Mesenchymal stem cell (in vitro differentiated cells and primary cell): ENCODE measurements at places on chromosomes 16 and 17.
A peak's percentile ranks its signal among the peaks of the same experiment; 100 is the strongest.

- no peak overlapping the region for H3K4me3 ChIP-seq
- H3K4me1 ChIP-seq = peaks cover 1% of the 10 kb centered on the region
- no peaks in the 10 kb centered on the region for H3K36me3 ChIP-seq
- no peaks in the 10 kb centered on the region for H3K27me3 ChIP-seq
These were observed 12.1 kb upstream of the PRKCB start for GRCh38 chr16:23823475-23824384.

DNA sequence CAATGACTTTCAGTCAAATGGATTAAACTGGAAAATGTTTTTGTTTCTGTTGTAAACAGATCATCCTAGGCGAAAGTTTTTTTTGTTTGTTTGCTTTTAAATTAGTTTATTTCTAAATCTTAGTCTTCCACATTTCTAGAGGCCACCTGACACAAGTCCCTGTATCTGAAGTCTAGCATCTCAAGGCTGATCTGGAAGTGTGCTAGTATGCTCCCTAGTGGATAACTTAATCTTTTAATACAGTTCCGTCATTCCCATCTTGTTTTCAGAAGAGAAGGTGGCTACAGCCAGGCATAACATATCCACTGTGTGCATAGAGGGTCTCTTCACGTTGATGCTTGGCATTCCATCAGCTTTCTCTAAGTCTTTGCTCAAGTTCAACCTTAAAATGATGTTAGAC, 7.6 kb downstream of the IFT20 start:
- H3K27ac ChIP-seq = peak overlapping the region; percentile 61
- no peak overlapping the region for H3K4me3 ChIP-seq
- H3K36me3 ChIP-seq = peaks cover 28% of the 10 kb centered on the region

DNA sequence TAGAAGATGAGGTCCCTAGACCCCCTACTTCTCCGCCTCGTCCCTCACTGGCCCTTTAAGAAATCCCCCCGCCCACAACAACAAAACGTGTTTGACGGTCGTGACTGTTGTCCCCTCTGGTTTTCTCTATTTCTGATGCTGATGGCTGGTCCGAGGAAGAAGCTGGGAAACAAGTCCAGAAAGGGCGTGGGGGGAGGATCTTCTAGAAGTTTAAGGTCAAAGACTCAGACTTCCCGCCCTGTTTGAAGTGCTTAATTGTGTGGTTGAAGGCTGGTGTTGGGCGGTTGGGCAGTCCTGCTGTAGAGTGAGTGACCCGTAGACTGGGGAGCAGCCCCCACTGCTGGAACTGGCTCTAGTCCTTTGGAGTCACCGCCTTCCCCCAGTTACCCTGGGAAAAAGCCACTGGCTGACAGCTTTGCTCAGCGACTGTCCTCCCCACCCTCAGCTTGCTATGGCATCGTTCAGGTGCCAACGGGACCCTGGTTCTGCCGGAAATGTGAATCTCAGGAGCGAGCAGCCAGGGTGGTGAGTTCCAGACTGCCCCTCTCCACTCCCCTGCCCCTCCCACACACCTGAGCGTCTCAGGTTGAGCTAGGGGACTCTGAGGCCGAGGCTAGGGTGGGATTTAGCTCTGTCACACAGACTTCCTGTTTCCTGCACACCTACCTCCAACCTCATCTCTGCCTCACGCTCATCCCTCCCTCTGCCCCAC, 1.6 kb downstream of the MLLT6 start:
- peaks cover 40% of the 10 kb centered on the region for H3K36me3 ChIP-seq
- peak overlapping the region; percentile 91 for H3K4me3 ChIP-seq
- H3K27ac ChIP-seq = no peak overlapping the region
- no peaks in the 10 kb centered on the region for H3K27me3 ChIP-seq
- H3K4me1 ChIP-seq = peaks cover 58% of the 10 kb centered on the region

- peaks cover 77% of the 10 kb centered on the region for H3K27me3 ChIP-seq
- H3K27ac ChIP-seq = no peak overlapping the region
- DNase-seq = no peak
- H3K36me3 ChIP-seq = no peaks in the 10 kb centered on the region
- H3K4me1 ChIP-seq = peaks cover 32% of the 10 kb centered on the region
- peak overlapping the region; percentile 63 for H3K4me3 ChIP-seq
These were observed 488 bp upstream of the HAP1 start for GRCh38 chr17:41734949-41735313.

DNA sequence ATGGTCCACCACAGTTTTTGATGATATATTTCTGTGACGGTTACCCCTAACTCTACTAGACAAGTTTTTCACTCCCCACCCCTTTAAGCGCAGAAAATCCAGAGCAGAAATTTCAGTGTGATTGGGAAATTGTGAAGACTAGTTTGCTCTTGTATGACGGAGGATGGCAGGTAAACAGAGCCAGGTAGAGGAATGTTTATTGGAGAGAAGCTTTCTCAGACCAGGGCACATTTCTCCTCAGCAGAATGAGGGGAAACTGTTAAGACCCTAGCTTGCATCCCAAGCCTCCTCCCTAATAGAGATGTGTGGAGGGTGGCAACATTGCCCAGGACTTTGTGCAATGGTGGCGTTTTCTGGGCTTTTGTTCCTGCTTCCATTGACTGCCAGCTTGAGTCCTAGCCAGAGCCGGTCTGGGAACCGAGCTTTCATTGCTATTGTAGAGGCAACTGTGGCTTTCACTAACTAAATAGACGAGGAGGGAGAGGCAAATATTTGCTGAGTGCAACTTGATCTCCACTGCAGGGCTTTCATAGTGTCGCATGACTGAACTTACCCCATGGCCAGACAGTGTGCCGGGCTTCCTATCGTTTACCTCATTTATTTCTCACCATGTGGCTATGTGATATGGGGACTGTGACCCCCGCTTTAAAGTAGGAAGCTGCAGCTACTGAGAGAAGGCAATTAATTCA, 159.6 kb upstream of the MPHOSPH6 start:
- no peak overlapping the region for H3K27ac ChIP-seq
- H3K27me3 ChIP-seq = no peaks in the 10 kb centered on the region
- H3K4me1 ChIP-seq = no peaks in the 10 kb centered on the region

DNA sequence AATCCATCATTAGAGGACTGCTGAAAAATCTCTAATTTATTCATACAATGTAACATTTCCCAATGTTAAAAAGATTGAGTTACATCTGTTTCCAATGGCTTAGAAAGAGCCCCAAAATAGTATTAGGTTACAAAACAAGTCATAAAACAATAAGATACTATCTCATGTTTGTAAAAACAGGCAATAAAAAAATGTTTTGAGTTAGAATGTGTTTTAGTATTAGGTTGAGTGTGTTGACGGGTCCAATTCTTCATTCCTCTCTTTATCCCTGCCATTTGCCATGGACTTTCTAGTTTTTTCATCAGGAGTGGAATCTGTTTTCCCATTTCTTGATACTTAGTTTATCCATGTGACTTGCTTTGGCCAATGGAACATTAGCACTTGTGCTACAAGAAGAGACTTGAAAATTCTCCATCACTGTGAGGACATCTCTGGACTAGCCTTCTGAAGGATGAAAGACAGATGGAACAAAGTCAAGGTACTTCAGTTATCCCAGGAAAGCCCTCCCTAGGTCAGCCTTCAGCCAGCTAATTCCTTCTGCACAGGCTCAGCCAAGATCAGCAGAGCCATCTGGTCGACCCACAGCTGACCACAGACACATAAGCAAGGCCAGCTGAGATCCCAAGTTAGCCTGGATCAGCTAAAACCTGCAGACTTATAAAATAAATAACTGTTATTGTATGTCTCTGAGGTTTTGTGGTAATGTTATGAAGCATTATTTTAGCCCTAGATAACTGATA, 83.3 kb downstream of the HS3ST3A1 start:
- H3K4me1 ChIP-seq = no peaks in the 10 kb centered on the region
- H3K27ac ChIP-seq = no peak overlapping the region
- H3K27me3 ChIP-seq = no peaks in the 10 kb centered on the region
- no peak overlapping the region for H3K4me3 ChIP-seq
- no peaks in the 10 kb centered on the region for H3K36me3 ChIP-seq

- H3K36me3 ChIP-seq = no peaks in the 10 kb centered on the region
- H3K4me3 ChIP-seq = no peak overlapping the region
- no peak for DNase-seq
These were observed 15.6 kb downstream of the TMEM186 start for GRCh38 chr16:8781797-8782196.

DNA sequence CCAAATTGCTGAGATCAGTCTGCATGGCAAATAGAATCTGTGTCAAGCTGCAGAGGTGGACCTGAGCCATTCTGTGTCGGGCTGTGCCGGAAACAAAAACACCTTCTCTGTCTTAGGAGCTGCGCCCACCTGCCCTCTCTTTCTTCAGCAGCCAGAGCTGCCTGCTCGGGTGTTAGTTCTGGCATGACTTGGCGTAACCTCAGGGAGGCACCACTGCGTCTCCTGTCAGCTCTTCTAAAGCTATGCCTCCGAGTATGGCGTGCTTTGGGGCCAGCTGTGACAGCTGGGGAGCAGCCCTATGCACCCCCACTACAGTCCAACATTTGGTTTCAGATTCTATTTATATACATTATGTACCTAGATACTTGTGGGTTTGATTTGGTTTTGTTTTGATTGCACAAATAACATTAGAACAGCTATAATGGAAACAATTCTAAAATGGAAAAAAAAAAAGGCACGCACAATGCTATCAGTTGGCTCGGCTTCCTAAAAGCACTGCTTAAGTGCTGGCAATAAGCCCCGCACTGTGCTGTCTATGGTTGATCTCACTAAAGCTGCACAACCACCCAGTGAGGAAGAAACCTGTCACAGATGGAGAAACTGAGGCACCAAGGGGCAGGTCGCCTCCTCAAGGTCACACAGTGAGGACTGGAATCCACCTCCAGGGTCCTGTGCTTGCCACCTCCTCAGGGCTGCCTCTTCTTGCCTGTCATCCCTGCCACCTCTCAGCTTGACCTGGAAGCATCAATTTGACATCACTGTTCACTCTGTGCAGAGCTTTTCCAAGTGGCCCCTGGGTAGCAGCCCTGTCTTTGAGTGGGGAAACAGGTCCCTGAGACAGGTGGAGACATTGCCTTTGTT, 18.7 kb upstream of the ADGRG1 start:
- no peaks in the 10 kb centered on the region for H3K36me3 ChIP-seq
- H3K4me3 ChIP-seq = no peak overlapping the region
- H3K27ac ChIP-seq = no peak overlapping the region
- no peak for DNase-seq
- H3K4me1 ChIP-seq = peaks cover 10% of the 10 kb centered on the region
- peaks cover 15% of the 10 kb centered on the region for H3K27me3 ChIP-seq

GRCh38 chr16:66894948-66895688, 14.8 kb downstream of the PDP2 start:
- peaks cover 8% of the 10 kb centered on the region for H3K36me3 ChIP-seq
- H3K4me3 ChIP-seq = no peak overlapping the region
- peak; percentile 83 for DNase-seq
- no peaks in the 10 kb centered on the region for H3K27me3 ChIP-seq
- H3K27ac ChIP-seq = no peak overlapping the region

- no peaks in the 10 kb centered on the region for H3K36me3 ChIP-seq
- peaks cover 31% of the 10 kb centered on the region for H3K4me1 ChIP-seq
- peak; percentile 75 for DNase-seq
- peak overlapping the region; percentile 98 for H3K27ac ChIP-seq
- no peaks in the 10 kb centered on the region for H3K27me3 ChIP-seq
These were observed 9.0 kb downstream of the CUEDC1 start for GRCh38 chr17:57945996-57946797.

GRCh38 chr16:85245307-85246172, 133.3 kb upstream of the CIBAR2 start:
- no peaks in the 10 kb centered on the region for H3K27me3 ChIP-seq
- peaks cover 14% of the 10 kb centered on the region for H3K36me3 ChIP-seq
- peaks cover 38% of the 10 kb centered on the region for H3K4me1 ChIP-seq
- H3K4me3 ChIP-seq = no peak overlapping the region

DNA sequence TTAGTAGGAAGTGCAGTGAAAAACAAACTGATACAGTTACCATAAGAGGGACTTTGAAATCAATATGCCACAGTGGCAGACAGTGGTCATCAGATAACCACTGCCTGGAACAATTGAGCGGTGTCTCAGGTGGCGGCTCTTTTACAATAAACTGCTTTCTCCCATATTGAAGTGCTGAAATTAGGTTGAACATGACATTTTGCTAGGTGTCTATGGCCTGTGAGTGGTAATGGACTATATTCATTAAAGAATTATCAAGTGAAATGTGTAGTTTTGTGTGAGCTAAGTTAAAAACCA, 214.7 kb downstream of the RPTOR start:
- no peak for DNase-seq
- H3K4me1 ChIP-seq = peaks cover 13% of the 10 kb centered on the region
- peaks cover 36% of the 10 kb centered on the region for H3K36me3 ChIP-seq
- no peak overlapping the region for H3K27ac ChIP-seq

DNA sequence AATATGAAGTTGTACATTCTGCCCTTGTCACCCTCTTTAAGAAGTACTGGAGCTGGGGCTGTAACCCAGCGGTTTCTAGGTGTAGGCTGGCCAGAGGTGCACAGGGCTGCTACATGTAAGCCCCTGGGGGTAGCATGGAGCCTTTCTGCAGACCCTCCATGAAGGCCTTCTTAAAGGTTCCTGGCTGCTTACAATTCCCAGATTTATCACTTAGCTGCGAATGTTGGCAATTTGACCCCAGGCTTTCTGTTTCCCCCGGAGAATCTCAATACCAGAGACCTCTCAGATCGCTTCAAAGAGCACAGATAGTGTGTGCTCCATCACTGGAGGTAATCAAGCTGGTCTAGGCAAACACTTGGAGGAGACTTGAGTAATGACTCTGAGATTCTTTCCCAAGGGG, 309.4 kb downstream of the CBLN1 start:
- H3K4me1 ChIP-seq = peaks cover 4% of the 10 kb centered on the region
- no peak overlapping the region for H3K4me3 ChIP-seq
- no peak for DNase-seq
- H3K27ac ChIP-seq = no peak overlapping the region
- no peaks in the 10 kb centered on the region for H3K36me3 ChIP-seq

- H3K4me1 ChIP-seq = no peaks in the 10 kb centered on the region
- H3K36me3 ChIP-seq = no peaks in the 10 kb centered on the region
- H3K27ac ChIP-seq = no peak overlapping the region
- DNase-seq = no peak
These were observed 308.1 kb downstream of the HAPSTR1 start for GRCh38 chr16:9399573-9399972.
